ENCODE measurements at places on chromosomes 2 and 18. TPM values are rescaled to one million over a fixed set of nuclear protein-coding genes. Genes with fewer than 3 reads are reported as not detected.

SLC9A4 gene
- 0.03 TPM for total RNA-seq

AQP12A gene
- total RNA-seq = not detected

GALNT13 gene
- total RNA-seq = 0.20 TPM

FSIP2 gene
- 0.13 TPM for total RNA-seq

SCN2A gene
- 2.7 TPM for total RNA-seq

BARD1 gene
- total RNA-seq = 13.6 TPM

SEMA4F gene
- total RNA-seq = 19.7 TPM

ECEL1 gene
- total RNA-seq = not detected

REG3A gene
- not detected for total RNA-seq

PSMA8 gene
- not detected for total RNA-seq

CMPK2 gene
- 0.36 TPM for total RNA-seq

GNAL gene
- 0.20 TPM for total RNA-seq

PKDCC gene
- 86.0 TPM for total RNA-seq

TOGARAM2 gene
- total RNA-seq = under 0.01 TPM

SP9 gene
- total RNA-seq = not detected

ANKRD30B gene
- total RNA-seq = 0.73 TPM

MC4R gene
- total RNA-seq = not detected

UGT1A3 gene
- not detected for total RNA-seq

CDCA7 gene
- 0.83 TPM for total RNA-seq

WDFY1 gene
- 149 TPM for total RNA-seq

LDLRAD4 gene
- 1.8 TPM for total RNA-seq

SYT4 gene
- not detected for total RNA-seq

CETN1 gene
- total RNA-seq = not detected

GPBAR1 gene
- total RNA-seq = 0.03 TPM

LIMS1 gene
- total RNA-seq = 87.2 TPM

CCDC74B gene
- 5.0 TPM for total RNA-seq

Data from smooth muscle cell of the pulmonary artery (primary cell).